Ureter (tissue), 1 donor: ENCODE measurements at places on chromosomes 2 and 18.

DNA sequence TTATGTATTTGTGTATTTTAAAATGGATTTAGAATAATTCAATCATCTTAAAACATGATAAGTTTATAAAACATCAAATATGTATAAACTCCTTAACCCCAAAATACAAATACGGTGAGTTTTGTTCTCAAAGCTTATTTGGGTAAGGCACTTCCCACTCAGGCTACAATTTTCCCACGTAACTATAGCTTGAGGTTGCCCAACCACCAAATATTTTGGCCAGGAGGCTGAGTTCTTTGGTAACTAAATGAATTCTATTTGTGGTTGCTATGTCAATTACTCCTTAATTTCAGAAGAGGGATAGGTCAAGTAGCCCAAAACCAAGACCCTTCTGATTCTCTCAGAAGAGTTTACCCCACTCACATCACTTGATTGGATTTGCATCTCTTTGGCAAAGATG, 70.4 kb downstream of the MYL12B start:
- DNase-seq: no peak

GRCh38 chr2:121505986-121506586, 24.6 kb upstream of the RNU4ATAC start:
- DNase-seq: no peak

- no peak for DNase-seq
Measured at GRCh38 chr2:85405201-85406059, 4.7 kb downstream of the CAPG start.

DNA sequence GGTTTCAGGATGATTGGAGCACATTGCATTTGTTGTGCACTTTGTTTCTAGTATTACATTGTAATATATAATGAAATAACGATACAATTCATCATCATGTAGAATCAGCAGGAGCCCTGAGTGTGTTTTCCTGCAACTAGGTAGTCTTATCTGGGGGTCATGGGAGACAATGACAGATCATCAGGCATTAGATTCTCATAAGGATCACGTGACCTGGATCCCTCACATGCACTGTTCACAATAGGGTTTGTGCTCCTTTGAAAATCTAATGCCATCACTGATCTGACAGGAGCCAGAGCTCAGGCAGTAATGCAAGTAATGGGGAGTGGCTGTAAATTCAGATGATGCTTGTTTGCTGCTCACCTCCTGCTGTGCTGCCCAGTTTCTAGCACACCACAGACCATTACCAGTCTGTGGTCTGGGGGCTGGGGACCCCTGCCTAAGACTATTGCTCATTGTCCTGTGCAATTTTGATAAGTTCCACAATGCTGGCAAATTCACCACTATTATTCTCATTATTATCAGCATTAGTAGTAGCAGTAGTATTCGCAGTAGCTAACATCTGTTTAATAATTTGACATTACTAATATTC, 428.7 kb upstream of the TNP1 start:
- DNase-seq: no peak

DNA sequence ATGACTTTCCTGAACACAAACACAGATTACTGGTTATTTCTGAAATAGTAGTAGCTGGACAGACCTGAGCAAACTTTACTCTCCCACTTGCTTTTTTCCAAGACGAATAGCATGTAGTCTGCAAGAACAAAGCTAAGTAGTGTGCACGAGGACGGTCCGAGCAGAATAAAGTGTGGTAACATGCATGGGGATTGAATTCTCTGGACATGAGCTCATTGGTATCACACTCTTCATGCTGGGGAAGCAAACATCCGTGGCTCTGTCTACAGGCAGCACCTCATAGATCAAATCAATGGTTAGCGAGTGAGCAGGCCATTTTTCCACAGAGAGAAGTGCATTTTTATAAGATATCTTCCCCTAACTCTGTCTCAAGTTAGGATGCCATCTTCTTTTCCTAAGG, 164.8 kb upstream of the STK17B start:
- DNase-seq: no peak

GRCh38 chr2:88254437-88255091, 84.4 kb downstream of the THNSL2 start:
- no peak for DNase-seq

DNA sequence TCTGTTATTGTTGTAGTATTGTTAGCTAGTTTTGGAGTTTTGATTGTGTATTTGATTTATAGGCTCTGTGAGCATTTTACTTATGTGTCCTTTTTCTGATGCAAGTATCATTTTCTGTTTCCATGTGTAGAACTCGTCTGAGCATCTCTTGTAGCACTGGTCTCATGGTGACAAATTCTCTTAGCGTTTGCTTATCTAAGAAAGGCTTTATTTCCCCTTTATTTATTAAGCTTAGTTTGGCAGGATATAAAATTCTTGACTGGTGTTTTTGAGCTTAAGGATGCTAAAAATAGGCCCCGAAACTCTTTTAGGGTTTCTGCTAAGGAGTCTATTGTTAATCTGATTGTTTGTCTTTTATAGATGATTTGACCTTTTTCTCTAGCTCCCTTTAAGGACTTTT, 57.6 kb upstream of the THUMPD2 start:
- DNase-seq: no peak

DNA sequence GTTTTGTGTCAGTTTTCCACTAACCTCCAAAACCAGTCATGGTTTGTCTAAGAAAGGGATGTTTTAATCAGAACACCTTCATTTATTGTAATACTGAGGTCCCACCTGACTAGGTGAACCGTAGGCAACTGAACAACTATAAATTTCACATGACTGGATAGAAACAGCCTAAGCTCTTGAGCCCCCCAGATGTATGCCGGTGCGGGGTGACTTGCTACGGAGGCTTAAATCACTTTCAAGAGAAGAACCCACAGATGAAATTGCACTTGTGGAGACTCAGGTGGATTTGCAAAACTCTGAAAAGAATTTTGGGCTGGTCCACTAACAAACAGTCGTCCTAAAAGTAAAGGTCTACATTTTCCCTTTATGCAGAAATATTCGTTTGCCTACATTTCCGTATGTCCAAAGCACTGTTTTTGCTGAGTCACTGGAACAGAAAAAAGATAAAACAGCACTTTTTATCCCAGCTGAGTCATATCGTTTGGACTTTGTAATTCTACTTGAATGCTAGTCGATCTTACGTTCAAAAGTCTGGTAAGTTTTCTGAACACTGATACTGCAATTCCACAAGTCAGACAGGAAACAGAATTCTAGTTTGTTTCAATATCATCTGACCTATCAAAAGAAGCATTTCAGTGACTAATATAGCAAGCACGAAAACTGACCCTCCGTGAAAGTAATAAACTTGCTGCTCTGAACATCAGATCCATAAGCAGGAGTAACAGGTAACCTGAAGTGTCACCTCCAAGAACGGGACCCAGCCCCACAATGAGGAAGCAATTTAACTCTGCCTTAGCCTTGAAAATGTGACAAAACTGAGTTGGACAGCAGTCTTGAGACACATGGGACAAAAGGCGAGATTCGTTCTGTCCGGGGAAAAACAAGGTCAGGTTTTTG, 18.1 kb downstream of the ZNF516 start:
- no peak for DNase-seq

DNA sequence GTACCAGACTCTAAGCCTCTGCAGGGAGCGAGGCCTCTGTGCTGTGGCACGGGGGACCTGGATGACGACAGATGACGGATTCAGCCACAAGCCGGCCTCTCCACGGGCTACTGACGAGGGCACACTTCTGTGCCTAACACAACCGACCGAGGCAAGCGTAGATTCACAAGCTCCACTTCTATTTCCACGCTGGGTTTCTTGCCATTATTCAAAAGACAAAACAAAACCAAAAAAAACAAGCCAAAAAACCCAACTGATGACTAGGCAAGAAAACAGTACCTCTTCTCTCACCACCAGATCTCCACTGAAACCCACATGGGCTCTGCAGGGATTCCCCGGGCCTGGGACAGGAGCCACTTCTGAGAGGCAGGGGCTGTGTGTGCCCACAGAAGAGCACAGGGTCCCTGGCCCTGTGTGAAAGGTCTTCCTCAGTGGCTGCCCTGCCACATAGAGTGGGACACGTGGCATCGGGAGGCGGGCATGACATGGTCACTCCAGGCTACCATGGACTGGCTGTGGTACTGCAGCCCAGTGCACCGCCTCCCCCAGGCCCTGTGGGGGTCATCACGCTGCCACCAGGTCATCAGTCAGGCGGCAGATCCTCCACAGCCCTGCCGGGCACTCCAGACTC, 254.7 kb downstream of the HDAC4 start:
- DNase-seq: no peak

GRCh38 chr18:36770315-36770946, 58.4 kb downstream of the TPGS2 start:
- DNase-seq: no peak
